ENCODE measurements at places on chromosomes 5 and 9.

- no peak for DNase-seq
These were observed 23.0 kb downstream of the FRRS1L start for GRCh38 chr9:109143881-109144562.

DNA sequence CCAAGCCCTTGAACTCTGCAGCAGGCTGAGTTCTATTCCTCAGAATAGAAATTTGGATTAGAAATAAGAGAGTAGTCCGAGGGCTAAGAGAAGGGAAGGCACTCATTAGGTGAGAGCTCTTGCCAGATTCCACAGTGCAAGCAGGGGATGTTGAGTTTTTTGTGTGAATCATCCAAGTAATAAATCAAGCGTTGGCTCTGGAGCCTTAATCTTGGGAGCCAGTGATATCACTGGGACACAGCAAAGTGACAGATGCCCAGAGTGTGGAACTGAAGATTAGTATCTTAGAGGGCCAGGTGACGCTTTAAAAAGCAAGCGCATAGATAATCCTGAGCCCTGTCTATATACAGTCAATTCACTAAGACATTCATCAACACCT is 60.3 kb downstream of the FOXD1 start:
- DNase-seq, result no peak

GRCh38 chr5:76582230-76583162 is 40.7 kb downstream of the F2RL2 start:
- no peak for DNase-seq

DNA sequence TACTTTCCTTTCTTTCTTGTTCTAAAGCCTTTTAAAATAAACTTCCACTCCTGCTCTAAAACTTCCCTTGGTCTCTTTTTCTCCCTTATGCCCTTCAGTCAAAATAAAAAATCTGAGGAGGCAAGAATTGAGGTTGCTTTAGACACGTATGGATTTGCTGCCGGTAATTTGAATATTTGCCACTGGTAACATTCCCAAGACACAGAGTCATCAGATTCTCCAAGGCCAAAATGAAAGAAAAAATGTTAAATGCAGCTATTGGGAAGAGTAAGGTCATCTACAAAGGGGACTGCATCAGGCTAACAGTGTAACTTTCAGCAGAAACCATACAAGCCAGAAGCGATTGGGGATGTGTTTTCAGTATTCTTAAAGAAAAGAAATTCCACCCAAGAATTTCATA is 311.1 kb downstream of the CDH18 start:
- no peak for DNase-seq

GRCh38 chr5:14063691-14064090 is 79.5 kb upstream of the TRIO start:
- no peak for DNase-seq

DNA sequence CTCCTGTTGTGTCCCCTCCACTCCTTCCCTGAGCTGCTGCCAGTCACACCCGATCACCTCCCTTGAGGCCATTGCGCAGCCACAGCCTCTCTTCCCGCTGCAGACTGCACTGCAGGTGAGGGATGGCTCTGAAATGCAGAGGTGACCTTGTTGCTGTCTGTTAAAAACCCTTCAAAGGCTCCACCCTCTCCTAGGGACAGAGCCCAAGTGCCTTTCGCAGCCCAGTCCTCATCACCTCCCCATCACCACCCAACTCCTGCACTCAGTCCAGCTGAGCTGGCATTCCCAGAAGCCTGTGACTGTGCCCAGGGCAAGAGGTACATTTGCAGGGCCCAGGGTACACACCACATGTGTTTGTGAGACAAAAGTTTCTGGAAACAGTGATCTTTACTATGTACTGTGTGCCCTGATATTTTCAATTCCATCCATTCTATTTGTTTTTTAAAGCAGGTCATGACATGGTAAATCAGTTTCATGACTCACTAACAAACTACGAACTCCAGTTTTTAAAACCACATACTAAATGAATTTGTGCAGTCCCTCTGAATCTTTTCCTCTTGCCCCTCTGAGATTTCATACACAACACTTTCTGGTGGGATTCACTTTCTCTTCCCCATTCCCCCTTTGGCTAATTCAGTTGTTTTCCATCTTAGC is 73.0 kb upstream of the SPOCK1 start:
- no peak for DNase-seq

- no peak for DNase-seq
These were observed 3.6 kb downstream of the PAEP start for GRCh38 chr9:135565141-135565628.

GRCh38 chr9:82590845-82591244 is 472.1 kb downstream of the RASEF start:
- no peak for DNase-seq

DNA sequence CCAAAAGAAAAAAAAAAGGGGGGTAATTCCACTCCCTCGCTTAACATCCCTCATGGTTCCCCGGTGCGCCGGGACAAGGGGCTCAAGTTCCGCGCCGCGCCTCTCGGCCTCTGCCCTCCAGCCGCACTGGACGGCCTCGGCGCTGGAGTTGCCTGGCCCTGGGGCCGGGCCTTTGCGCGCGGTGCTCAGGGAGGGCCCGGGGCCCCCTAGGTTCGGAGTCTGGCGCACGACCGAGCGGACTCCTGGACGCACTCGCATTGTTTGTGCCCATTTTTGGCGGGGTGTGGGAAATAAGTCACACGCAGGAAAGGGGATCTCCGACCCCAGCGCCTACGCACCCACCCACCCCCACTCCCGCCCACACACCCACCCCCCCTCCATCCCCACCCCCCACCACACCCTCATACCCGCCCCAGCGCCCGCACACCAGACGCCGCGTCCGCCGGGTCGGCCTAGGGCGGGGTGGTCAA is 381 bp downstream of the MED22 start:
- no peak for DNase-seq

DNA sequence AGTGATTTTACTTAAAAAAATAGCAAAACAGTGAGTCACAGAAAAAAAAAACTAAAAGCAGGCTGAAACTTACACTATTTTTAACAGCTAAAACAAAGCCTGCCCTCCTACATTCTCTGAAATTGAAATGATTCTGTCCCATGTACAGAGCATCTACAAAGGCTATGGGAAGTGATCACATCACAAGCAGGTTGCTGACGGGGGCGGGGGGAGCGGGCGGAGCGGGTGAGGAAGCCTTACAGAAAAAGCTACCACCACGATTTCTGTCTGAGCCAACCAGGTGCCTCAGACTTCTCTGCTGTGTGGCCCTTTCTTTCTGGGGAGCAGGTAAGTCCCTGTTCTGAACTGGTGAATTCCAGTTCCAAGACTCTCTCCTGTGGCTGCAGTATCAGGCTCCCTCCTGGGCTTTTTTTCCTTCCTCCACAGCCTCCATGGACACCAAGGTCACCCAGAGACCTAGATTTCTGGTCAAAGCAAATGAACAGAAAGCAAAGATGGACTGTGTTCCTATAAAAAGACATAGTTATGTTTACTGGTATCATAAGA is 104.9 kb downstream of the ANKRD18B start:
- no peak for DNase-seq

DNA sequence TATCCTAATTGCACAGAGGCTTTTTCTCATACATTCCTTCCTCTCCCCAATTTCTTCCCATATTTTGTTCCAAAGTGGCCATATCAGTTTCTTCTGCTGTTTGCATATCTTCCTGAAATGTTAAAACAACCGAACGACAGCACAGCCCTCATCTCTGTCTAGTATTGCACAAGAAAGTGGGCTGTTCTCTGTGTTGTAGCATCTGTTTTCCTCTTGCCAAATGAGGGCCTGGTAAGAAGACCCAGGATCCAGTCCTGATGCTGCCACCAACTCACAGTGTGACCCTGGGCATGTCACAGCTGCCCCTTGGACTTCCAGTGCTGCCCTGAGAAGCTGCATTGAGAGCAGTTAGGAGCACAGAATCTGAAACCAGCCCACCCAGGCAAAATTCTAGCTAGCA is 4.1 kb downstream of the SLC31A2 start:
- DNase-seq, result no peak

- DNase-seq, result no peak
These were observed 29.5 kb upstream of the TGFBR1 start for GRCh38 chr9:99075246-99075912.

DNA sequence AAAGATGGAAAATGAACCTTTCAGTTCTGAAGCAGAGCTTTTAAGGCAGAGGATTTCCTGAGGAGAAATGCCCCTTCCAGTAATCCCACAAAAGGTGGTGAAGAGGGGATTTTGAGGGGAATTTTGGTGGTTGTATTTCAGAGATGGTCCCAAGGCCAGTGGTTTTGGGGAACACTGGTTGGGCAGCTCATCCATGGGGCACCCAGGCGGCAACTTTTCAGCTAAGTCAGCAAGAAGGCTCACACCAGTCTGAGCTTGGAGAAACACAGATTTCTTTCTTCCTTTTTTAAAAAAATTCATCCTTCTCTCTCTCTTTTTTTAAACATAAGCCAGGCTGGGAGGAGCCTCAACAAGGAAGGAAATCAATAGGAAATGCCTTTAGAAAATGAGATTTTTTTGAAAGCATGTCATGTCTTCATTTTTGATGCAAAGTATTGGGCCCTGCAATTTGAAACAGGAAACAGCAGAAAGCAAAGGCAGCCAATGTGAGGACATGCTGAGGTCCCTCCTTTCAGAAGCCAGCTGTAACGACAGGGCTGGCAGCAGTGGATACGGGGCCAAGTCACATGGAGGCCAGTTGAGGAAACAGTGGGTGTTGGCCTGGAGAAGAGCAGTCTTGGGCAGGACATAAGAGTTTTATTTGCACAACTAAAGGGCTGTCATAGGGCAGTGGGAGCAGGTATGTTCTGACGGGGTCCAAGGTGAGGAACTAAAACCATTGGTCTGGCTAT is 155.3 kb upstream of the KLF4 start:
- no peak for DNase-seq

- no peak for DNase-seq
These were observed 88.8 kb downstream of the TLE4 start for GRCh38 chr9:79660615-79661014.

DNA sequence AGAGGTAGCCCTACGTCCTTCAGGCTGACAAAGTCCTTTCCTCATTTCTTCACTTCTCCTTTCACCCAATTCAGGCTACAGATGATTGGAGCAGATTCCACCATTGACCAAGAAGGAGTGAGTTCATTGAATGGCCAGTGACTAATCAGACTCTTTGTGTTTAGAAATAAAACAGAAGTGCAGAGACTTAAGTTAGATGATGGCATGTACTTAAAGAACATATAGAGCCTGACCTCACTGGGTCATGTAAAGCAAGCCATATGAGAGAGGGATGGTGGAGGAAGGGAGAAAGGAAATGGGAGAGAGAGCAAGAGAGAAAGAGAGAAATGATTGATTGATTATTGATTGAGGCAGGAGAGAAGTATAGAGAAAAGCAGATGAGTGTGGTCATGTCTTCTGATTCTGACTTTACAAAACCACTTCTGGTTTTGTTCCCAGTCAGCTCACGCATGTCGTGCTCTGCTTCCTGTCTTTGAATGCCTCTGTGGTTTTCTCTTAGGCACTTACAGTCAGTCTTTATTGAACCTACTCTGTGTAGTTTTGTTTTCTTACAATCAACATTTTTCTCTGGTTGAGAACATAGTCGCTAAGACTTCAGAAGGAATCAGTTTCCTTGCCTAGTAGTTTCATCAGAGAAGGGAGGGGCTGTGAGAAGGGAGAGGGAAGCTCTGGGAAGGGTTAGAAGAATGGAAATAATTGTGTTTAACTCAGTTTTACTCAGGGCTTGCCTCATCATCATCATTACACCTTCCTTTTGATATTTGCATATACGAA is 149.2 kb upstream of the KLF9 start:
- DNase-seq, result no peak

DNA sequence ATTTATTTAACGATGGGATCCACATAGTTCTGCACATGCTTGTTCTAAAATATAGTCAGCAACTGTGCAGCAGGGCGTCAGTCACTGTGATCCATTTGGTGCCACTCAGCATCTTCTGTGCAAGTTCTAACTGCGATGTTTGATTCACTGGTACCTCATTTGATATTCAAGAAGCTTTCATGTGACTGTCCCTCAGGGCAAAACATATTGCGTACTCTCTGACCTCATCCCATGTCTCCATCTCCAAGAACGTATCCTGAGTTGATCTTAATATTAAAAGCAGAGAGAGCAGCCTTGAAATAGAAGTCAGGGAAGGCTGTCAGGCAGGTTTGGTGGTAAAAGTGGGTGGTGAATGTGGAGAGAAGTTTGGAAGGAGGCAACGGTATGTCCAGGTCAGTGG is 116.5 kb upstream of the ATP10B start:
- DNase-seq, result no peak

DNA sequence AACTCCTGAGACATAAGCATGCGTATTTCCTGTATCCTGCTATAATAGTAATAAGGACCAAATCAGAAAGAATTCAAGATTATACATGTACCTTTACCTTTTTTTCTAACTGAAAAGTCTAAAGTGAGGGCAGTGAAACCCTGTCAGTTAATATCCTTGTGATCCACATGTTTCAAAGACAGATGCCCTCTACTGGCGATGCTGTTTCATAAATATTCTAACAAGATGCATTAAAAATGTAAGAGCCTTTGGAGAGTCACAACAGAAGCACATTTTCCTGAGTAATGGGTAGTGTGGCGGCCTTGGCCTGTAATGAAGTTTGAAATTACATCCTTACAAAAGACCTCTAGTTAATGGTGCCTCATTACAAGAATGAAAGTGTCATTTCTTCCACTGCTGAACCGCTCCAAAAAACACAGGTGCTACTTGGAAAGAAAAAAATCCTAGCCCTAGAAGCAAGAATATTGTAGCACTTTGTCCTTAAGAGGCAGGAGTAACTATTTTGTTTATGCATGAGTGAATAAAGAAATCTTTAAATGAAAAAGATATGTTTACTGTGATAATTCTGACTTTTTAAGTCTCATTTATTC is 232.6 kb downstream of the EPB41L4A start:
- no peak for DNase-seq

DNA sequence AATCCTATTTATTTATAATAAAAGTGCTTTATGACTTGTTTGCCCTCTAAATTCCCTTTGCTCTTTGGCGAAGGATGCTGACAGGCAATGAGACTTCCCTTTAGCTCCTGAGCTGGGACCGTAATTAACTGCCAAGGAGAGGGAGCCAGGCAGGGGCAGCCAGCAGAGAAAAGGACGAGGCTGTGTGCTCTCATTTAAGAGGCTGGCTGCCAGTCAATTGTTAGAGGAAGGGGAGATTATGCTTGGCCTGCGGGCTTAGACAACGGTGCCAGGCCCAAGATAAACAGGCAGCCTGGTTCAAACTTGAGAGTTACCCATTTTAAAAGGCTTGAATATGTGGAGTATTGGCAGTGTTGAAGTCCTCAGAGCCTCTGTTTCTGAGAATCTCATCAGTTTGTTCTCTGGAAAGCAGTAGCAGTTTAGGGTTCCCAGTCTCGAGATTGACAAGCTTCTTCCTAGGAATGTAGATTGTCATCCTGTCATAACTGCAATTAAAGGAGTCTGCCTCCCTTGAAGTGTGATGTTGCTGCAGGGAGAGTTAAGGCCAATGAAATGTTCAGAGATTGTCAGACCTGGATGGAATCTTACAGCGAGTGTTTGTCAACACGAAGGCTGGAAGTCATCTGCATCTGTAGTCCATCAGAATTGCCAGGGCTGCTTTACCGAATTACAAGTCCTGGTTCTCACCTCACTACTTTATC is 113.2 kb downstream of the JAKMIP2 start:
- DNase-seq, result no peak

GRCh38 chr9:89686126-89686525 is 81.3 kb downstream of the GADD45G start:
- no peak for DNase-seq

GRCh38 chr9:131099102-131099606 is 2.8 kb downstream of the AIF1L start:
- no peak for DNase-seq

- DNase-seq, result no peak
These were observed 515.6 kb upstream of the ST8SIA4 start for GRCh38 chr5:101418713-101419118.

GRCh38 chr9:127154390-127155191 is 32.2 kb upstream of the ANGPTL2 start:
- no peak for DNase-seq
